Osteoblast (primary cell): ENCODE measurements at places on chromosomes 12 and 14. TPM values are rescaled to one million over a fixed set of nuclear protein-coding genes. Genes with fewer than 3 reads are reported as not detected.

DNA sequence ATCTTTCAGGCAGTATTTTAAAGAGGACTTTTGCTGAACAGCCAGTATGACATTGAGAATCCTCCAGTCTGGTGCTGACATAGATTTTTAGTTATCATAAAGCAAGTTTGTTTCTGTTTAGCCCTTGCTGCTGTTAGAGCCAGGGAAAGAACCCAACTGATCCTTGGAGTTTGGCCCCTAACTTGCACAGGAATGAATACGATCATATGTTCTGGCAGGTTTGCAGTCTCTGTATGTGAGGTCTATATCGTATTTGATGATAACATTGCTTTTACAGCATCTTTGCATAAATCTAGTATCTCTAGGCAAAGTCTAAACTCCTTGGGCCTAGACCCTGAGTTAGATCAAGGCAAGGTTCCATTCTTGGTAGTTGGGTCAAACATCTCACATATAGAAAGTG is 4.3 kb upstream of the CCDC175 start:
- no peak for DNase-seq

DNA sequence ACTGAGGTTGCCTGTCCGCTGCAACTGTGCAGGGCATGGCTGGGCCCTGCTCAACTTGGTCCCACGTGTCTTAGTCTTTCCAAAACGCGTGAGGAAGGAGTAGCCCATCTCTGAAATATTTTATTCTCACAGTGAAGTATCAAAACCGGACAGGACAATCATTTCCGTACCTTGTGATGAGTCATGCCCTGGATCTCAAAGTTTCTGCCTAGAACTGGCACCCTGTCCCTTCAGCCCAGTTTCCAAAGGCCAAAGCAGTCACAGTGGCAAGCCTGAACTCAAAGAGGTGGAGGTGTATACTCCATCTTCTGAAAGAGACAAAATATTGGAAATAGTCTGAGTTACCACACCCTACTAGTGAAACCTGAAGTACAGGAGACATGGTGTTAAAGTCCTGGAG is 28.5 kb upstream of the SRGAP1 start:
- DNase-seq, result no peak

GRCh38 chr14:71089971-71090370 is 182.7 kb downstream of the PCNX1 start:
- DNase-seq, result no peak

DNA sequence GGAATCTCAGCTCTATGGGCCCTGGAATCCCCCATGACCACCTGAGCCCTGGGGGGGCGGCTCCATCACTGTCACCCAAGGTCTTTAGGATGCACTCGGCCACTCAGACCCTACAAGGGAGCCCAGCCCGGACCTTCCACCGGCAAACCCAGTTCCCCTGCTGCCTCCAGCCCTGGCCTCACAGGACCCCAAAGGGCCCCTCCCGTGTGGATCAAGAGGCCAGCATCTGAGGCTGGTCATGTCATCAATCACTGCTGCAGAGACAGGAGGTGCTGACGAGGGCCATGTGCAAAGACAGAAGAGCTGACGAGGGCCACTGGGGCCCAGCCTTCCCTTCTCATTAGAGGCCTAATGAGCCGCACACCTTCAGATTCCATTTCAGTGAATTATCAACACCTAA is 39.0 kb upstream of the SFSWAP start:
- DNase-seq, result peak; percentile 56

Gene SLC4A8
- 1.2 and 2.9 TPM in 2 replicates for total RNA-seq

DNA sequence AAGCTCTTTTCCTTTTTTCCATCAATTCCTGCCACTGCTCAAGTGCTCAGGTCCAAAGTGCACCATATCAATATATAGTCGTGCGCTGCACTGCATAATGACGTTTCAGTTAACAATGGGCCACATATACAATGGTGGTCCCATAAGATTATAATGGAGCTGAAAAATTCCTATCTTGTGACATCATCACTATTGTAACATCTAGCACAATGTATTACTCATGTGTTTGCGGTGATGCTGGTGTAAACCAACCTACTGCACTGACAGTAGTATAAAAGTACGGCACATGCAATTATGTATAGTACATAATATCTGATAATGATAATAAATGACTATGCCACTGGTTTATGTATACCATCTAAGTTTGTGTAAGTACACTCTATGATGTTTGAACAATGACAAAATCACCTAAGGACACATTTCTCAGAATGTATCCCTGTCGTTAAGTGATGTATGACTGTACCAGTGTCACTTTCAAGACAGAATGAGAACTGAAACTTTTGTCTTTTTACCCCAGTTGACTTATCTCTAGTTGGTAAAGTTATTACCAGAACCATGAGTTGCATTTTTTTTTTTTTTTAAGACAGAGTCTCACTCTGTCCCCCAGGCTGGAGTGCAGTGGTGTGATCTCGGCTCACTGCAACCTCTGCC is 53.7 kb upstream of the INSM2 start:
- DNase-seq, result no peak

DNA sequence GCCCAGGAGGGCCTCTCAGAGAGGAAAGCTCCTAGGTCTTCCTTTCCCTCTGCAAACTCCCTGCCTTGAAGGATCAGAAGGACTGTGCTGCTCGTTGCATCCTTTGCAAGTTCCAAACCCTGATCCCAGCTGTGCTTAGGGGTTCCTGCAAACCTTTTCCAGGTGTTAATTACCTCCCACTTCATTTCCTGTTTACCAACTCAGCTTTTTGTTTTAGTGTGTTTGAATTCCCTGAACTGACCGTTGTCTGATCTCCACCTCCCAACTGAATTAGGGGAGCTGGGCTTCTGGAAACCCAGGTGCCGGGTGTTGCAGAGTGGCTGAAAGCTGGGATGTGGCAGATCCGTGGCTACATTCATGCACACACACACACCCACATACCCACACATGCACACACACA is 20.6 kb upstream of the BDKRB1 start:
- DNase-seq, result no peak
